Activated CD4-positive, CD25-positive, alpha-beta regulatory T cell (primary cell): ENCODE measurements at places on chromosomes 12 and 14.

- DNase-seq, result no peak
Measured at GRCh38 chr14:89388853-89389252, 28.2 kb downstream of the FOXN3 start.

- no peak for DNase-seq
Measured at GRCh38 chr14:102883089-102883541, 39.3 kb upstream of the AMN start.

DNA sequence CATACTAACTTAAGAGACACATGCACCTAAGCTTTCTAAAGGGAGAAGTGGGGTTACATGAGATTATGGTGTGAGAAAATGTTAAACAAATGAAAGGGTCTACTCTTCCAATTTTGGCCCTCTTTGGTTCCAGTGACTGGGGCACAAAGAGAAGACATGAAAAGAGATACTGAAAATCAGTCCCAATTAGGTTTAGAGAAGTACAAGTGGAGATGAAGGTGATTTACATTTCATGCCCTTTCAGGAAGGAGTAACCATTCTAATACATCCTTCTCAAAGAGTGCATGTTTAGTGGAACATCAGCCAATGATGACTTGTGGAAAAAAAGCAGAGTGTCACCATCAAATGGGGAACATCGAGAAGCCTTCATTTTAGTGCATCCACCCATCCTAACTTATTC lies 14.4 kb downstream of the MGP start:
- DNase-seq, result no peak

DNA sequence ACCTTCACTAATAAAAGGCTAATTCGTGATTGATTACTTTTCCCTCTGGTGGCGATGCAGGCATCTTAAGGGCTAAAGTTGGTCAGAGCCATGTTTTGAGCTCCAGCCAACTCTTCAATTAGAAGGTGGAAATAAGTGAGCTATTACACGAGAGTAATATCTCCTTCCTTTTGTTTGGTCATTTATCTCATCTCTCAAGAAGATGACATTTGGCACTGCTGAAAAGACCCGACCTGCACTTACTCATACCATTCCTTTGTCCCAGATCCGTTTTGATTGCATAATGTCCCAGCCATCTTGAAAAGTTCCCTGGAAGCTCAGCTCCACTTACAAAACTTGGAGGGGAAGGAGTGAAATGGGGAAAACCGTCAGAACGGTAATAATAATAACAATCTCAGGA lies 316.2 kb downstream of the VRK1 start:
- DNase-seq, result no peak

DNA sequence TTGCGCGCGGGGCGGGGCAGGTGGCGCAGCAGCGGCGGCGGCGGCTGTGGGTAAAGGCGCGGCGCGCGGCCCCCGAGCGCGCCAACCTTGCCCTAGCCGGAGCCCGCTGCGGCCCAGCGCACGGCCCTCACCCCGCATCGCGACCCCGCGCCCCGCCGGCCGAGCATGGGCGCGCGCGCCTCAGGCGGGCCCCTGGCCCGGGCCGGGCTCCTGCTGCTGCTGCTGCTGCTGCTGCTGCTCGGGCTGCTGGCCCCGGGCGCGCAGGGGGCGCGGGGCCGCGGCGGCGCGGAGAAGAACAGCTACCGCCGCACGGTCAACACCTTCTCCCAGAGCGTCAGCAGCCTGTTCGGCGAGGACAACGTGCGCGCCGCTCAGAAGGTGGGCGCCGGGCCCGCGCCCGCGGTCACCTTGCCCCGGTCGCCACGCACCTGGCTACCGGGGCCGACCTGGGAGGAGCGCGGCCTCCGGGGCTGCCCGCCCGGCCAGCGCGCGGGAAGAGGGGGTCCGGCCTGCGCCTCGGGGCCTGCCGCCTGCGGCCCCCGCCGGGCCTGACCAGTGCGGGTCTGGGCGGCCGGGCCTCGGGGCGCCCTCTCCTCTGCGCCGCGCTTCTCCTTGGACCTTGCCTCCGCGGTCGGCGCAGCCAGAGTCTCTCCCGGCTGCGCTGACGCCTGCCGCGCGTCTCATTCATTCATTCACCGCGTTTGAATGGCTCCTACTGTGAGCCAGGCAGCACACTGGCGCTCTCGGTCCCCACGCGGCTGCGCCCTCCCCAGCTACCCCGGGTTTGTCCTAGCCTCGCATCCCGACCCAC lies at the start of gene BRI3BP:
Gene BRI3BP, plus strand, starts transcription at position 20 of the 811 bp plus-strand sequence. Its CDS starts 146 bp downstream, at position 166.
- DNase-seq, result no peak

DNA sequence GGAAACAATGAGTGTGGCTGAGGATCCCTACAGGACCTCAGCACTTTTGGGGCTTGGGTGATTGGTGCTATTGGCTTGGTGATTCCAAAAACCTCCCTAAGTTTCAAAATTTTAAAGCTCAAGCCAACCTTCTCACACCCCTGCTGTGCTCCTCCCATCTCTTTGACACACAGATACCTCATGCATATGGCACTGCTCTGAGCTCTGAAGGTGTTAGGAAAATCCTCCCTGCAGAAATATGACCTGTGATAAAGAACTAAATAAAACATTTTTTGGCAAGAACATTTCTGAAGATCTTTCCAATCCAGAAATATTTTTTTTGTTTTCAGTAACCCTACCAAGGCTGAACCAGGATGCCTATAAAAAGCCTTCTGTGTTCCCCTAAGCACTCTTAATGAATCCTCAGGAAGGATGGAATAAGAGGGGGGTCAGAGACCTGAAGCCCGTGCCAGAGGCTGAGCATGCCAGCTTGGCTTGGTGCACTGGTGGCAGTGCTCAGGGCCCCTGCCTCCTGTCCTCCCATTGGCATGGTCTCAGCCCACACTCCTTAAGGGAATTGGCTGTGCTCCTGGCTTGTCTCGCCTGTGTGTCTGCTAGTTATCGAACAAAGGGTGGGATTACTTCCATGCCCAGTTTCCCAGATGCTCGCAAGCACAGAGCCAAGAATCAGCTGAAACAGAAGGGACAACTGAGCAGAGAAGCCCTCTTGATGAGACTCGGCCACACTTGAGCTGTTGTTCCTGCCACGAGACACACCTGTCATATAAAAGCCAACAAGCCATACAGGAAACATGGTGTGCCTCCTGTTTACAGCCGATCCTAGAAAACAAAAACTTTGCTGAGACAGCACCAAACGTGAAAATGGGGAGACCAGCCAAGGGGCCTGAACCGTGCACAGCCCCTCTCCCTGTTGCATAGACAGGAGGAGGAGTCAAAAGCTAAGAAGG lies 132.7 kb upstream of the EEA1 start:
- no peak for DNase-seq

- DNase-seq, result no peak
Measured at GRCh38 chr12:117850048-117850447, 118.7 kb downstream of the KSR2 start.

- no peak for DNase-seq
Measured at GRCh38 chr12:26157001-26157400, 32.2 kb upstream of the BHLHE41 start.

- DNase-seq, result no peak
Measured at GRCh38 chr14:34052658-34053014, 101.8 kb upstream of the EGLN3 start.

DNA sequence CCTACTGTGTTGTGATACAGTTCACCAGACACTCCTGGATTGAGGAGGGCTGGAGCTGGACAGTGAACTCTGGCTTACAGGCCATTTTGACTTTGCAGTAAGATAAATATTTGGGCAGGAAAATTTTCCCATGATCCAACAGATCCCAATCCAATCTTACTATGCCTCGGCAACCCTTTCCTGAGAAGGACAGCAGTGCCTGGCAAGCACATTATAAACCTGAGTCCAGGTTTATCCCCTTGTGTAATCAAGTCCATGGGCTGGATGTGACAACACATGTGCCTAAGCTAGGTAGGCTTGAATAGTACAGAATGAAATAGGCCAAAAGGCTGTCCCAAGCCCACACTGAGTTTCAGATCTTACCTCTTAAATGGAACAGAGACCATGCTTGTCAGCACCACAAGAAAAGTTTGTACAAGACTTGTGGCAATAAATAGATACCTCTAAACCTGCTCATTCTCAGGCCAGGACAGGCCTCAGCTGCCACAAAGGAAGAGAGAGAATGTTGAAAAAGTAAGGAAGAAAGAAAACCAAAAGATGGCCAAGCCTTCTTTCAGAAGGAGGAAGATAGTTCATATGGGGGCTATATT lies 34.9 kb downstream of the CREBL2 start:
- DNase-seq, result no peak

DNA sequence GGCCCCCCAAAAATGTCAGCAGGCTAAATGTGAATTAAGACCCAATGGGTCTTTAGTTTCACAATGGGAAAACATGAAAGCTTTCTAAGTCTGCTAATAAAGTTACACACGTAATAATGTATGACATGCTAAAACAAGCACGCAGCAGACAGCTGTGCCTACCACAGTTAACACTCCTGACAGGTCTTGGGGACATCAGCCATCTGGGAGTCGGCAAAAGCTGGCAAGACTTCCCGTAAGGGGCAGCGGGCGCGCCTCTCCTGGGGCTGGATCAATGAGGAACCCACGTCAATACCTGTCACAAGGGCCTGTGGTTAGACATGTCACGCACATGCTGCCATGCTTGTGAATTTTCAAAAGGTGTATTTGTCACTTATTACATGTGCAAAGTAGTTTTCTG lies 45.0 kb downstream of the ACTN1 start:
- DNase-seq, result no peak

DNA sequence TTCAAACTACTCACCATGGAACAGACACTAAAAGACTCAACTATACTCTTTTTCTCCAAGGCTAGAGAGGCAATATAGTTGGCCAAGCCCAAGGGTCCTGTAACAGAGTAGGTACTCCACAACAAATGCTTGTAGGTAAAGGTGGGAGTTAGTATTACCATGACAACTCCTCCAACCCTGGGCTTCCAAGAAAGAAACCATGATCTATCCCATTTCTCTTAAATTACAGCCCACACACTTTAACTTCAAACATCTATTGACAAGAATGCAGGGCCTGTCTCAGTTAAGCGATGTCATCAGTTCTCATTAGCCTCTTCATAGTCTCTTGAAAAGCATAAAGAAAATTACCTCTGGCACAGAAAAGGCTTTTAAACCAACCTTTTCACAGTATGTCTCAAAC lies 25.0 kb downstream of the ERH start:
- DNase-seq, result no peak

DNA sequence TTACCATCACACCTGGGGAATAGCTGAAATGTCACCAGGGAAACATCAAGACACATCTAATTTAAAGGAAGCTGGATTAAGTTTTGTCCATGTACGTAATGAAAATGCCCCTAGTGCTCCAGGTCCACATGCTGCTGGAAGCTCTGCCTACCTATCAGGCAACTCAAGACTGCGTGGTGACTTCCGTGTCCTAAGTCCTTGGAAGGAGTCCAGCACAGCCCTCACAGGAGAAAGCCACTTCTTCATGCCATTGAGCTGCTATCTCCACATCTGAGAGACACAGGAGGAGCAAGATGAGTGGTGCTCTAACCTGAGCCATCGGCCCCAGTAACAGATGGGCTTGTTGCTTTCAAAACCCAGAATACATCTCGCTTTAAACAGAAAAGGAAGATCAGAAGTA lies 316.4 kb downstream of the DPF3 start:
- no peak for DNase-seq

DNA sequence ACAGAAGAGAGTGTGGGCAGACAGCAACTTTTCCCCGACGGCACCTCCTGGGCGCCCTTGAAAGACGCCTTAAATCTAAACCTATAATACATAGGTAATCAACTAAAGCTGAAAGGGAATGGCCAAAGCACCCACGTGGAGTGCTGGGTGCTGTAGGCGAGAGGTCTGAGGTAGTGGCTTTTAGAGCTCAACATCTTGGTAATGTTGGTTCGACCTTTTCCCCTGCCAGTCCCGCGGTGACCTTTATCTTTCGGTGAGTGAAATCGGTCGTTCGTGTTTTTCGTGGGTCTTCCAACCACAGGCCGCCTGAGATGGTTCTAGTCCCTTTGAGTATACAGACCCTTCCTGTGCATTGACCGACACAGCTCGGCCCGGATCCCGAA lies 9.1 kb downstream of the OR6S1 start:
- no peak for DNase-seq

DNA sequence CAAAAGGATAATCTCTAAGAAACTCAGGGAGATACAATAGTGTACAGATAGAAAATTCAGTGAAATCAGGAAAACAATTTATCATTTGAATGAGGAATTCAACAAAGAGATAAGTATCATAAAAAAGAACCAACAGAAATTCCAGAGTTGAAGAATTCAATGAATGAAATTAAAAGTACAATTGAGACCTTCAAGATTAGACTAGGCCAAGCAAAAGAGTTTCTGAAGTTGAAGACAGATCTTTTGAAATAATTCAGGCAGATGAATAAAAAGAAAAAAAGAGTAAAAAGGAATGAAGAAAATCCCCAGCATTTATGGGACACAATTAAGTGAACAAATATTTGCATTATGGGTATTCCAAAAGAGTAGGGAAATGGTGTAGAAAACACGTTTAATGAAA lies 412.6 kb downstream of the TMEM121 start:
- no peak for DNase-seq

GRCh38 chr14:34075042-34075744 lies 124.3 kb upstream of the EGLN3 start:
- DNase-seq, result no peak

- DNase-seq, result no peak
Measured at GRCh38 chr12:49403971-49404450, 36.7 kb downstream of the SPATS2 start.

DNA sequence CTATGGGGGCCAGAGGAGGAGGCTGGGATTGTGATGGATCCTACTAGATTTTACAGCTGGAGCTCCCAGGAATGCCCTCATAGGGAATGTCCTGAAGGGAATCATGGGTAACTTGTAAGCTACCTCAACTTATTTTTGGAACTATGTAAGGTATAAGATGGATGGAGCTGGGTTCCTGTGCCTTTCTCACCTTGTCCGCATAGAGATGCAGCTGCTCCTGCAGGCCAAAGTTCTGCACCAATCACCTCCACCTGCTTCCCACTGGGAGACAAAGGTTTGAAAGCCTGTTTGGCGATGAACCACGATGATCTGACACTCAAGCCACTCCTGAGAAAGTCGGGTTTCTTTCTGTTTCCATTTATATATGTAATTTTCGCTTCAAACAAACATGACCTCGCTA lies 648 bp upstream of the AKAP5 start:
- DNase-seq, result no peak
